GM23248 (cell line): ENCODE measurements at places on chromosomes 1 and 21. TPM values are rescaled to one million over a fixed set of nuclear protein-coding genes. Genes with fewer than 3 reads are reported as not detected.

- peak; percentile 15 for DNase-seq
Observed at GRCh38 chr1:247281001-247281574, 25.2 kb downstream of the VN1R5 start.

DNA sequence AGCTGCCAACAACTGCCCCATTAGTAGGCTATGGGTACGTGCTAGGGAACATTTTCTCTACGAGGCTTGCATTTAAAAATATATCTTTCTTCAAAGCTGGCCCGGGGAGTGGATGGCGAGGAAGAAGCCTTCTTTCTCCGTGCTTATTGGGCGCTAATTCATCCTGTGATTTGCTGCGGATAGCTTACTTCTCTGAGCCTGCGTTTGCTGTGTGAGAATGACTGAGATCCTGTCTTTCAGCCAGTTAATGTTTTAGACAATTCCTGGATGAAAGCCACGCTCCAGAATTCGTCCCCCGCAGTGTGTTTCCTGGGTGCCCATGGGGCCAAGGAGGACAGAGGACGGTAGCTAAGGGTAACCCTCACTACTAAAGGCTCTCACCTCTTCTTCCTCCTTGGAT, 57.8 kb upstream of the TARBP1 start:
- DNase-seq = no peak

BRINP3 gene
- not detected in 2 replicates for polyA plus RNA-seq

DNA sequence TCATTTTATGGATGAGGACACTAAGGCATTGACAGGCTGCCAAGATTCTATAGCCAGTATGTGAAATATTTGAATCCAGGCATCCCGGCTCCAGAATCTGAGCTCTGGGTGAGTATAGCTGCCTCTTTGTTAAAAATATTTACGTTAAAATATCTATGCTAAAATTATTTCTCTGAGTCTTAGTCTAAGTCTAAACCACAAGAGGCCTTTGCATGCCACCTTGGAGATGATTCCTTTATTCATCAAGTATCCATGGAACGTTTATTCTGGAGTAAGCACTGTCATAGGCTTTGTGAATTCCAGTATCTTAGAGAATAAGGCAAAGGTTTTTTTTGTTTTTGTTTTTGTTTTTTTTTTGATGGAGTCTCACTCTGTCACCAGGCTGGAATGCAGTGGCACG, 116.4 kb downstream of the GREM2 start:
- no peak for DNase-seq

DNA sequence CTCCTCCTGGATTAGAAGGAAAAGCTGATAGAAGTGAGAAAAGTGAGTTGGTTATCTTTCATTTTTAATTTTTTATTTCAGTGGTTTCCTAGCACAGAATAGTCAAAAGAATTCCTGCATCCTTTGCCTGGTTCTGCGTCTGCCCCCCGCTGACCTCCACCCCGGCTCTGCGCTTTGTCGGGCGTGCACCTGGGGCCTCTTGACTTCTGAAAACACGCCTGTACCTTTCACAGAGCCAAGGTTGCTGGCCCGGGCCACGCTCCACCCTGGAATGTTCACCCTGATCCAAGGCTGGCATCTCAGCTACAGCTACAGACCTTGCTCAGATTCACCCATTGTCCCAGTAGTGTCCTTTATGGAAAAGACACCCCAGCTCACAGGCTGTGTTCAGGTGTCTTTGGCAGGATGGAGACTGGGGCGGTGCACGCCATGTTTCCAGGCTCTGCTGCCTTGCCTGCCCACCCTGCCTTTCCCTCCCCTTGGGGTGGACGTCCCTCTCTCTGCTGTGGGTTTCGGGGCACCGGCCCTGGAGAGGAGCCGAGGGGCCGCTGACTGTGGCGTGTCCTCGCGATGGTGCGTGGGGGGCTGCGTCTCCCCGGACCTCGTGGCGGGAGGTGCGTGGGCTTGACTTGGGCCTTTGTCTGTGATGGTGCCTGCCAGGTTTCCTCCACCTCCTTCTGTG, 40.3 kb upstream of the DIP2A start:
- DNase-seq = no peak

DNA sequence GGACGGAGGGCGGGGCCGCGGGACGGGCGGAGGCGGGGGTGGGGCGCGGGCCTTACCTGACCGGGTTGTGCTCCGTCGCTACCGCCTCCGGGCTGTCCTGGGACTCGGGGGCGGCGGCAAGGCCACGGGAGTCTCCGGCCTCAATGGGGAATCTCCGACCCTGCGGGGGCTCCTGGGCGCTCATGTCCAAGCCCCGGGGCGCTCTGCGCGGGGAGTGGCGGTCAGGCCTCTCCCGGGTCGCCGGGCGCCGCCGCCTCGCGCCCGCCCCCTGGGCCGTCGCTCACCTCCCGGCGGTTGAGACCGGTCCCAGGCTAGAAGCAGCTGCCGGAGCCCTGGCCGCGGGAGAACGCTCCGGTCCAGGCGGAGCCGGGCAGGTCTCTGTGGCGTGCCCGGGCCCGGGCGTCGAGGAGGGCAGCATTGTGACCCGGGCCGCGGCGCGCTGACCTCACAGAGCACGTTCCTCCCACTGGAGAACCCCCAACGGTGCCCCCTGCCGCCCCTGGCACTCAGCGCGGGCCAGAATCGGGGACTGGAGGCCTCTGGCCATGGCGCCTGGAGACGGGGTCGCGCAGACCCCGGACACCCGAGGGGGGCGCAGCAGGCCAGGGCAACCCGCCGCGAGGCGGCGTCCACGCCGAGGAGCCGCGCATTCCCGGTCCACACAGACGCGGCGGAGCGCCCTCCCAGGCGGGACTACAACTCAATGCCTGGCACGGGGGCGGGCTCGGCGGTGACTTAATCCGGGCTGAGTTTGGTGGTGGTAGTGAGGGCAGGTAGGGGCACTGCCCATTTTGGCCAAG, 411 bp downstream of the FAM229A start:
- DNase-seq = peak; percentile 74

DNA sequence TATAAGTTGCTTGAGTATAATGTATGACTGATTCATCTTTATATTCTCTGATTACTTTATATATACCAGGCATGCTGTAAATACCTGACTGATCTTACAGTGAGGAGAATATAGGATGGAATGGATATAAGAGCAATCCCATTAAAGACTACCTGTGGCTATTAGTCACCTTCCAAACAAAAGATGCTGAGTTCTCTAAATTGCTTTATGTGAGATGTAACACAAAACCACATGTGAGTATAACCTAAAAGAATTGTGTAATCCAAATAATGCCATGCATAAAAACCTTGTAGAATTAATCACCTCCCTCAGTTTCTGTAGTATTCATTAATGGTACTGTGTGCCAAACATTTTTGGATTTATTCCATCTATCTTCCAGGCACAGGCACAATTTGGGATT, 134.6 kb upstream of the LRRC7 start:
- no peak for DNase-seq

- peak; percentile 81 for DNase-seq
Observed at GRCh38 chr1:9101510-9102146, 27.3 kb downstream of the GPR157 start.

ATP1A1 gene
- 108 and 116 TPM in 2 replicates for polyA plus RNA-seq

GRCh38 chr1:33137800-33138199, 44.0 kb downstream of the TRIM62 start:
- DNase-seq = peak; percentile 20

- DNase-seq = no peak
Observed at GRCh38 chr1:44534771-44535170, 129.7 kb downstream of the RNF220 start.

DNA sequence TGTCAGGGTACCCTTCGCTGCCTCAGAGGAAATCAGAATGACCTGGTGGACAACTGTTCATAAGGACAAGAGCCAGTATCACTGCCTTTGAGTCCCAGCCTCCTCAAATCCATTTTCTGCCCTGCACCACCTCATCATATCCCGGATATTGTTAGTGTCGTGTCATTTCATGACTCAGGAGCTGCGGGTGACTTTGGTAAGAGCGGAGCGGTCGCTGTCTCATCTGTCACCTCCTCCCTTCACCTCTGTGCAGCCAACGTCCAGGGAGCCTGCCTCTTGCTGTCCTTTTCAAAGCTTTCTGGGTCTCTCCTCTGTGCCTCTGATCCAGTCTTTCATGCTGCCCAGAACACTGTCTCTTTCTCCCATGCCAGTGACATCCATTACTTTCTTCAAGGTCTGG, 7.0 kb upstream of the C1orf198 start:
- DNase-seq = no peak

AMY2A gene
- polyA plus RNA-seq = not detected in 2 replicates

GLRX2 gene
- 57.5 and 60.0 TPM in 2 replicates for polyA plus RNA-seq

ADAMTSL4 gene
- polyA plus RNA-seq = 45.4 TPM in 2 replicates

DNA sequence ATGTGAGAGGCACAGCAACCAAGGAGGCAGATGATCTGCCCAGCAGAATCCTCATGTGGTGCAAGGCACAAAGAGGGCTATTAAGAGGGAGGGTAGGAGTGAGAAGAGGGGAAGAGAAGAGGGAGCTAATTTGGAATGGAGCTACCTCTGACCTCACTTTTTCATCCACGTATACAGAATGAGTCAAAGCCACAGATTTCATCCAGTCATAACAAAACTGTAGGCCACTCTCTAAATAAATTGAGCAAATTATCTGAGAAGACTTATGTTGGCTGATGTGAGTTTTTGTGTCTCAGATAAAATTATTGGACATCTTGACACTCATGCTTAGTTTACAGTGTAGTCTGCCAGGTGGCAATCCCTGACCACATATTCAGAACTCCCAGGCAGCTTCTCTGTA, 325.6 kb downstream of the TTLL7 start:
- DNase-seq = peak; percentile 24

- peak; percentile 31 for DNase-seq
Observed at GRCh38 chr1:185570962-185571361, 163.2 kb upstream of the HMCN1 start.
